ENCODE measurements at places on chromosomes 13 and 19. TPM values are rescaled to one million over a fixed set of nuclear protein-coding genes. Genes with fewer than 3 reads are reported as not detected.

DNA sequence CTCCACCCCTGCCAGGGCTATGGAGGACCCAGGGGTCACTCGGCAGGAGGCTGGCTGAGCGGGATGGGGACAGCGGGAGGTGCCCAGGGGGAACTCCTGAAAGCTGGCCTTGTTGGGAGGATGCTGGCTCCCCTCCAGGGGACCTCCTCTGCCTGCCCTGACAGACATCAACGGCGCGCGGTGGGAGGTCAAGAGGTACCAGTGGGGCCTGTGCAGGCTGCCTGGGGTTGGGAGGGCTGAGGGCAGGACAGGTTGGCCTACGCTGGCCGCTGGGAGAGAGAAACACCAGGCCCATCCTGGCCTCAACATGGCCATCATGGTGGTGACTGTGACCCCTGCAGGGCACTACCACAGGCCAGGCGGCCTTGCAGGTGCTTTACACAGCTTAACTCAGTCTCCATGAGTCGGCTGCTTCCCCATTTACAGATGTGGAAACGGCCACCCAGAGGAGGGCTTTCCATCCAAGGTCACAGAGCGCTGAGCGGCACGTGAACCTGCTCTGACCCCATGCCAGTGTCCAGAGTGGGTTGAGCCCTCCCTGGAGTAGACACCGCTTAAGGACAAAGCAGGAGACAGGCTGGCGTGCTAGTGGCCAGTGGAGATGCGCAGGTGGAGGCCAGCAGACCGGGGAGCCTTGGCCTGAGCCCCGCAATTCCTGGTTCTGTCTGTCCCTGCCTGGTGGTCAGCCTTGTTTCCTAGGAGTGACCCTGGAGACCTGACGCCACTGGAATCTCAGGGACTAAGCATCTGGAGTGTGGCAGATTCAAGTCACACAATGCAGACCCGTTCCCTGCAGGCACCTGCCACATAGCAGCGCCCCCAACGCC lies 27.6 kb downstream of the CEBPG start:
- DNase-seq = peak; percentile 84

- DNase-seq = peak; percentile 87
These were observed 24.0 kb downstream of the SLC8A2 start for GRCh38 chr19:47447470-47448359.

GRCh38 chr19:54430306-54431254 lies 15.3 kb downstream of the TTYH1 start:
- DNase-seq = peak; percentile 92

The SLC1A5 gene
- total RNA-seq = 354 TPM

- DNase-seq = no peak
These were observed 307.4 kb downstream of the KLF5 start for GRCh38 chr13:73366241-73366640.
